ENCODE measurements at places on chromosomes 3 and 15.

GRCh38 chr3:12428126-12428525 is 56.2 kb upstream of the TSEN2 start:
- DNase-seq, result no peak

DNA sequence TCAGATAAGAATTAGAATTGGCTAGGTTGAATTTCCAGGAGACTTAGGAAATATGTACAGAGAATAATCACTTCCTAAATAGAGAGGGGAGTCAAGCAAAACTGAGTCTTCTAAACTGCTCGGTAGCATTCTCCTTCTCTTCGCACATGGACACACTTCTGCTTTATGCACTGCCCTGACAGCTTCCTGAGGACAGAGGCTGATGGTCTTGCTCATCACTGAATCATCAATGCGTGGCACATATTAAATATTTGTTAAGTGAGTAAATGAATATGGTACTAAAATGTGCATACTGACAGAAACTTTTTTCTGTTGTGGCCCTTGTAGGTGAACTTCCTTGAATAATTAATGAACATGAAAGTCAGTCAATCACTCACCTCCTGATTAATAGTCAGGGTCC is 315.5 kb downstream of the FHIT start:
- no peak for DNase-seq

GRCh38 chr3:171311784-171312183 is 148.4 kb downstream of the TNIK start:
- DNase-seq, result no peak

DNA sequence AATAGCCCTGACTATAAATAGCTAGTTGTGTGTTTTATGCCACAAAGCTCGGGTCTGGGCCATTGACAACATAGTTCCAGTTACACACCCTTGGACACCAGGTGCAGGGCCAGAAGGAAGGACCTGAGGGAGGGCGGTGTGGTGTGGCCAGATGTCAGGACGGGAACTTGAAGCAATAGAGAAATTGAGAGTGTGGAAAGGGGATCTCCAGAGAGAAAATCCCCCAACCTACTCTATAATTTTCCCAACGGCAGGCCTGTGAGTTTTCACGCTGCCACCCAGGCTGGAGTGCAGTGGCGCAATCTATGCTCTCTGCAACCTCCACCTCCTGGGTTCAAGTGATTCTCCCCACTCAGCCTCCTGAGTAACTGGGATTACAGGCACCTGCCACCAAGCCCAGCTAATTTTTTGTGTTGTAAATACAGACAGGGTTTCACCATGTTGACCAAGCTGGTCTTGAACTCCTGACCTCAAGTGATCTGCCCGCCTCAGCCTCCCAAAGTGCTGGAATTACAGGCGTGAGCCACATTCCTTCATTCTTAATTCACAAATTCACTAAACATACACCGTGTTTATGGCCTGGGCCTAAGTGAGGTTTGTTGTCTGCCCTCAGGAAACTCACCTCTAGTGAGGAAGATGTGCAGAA is 70.8 kb upstream of the KLF13 start:
- no peak for DNase-seq

DNA sequence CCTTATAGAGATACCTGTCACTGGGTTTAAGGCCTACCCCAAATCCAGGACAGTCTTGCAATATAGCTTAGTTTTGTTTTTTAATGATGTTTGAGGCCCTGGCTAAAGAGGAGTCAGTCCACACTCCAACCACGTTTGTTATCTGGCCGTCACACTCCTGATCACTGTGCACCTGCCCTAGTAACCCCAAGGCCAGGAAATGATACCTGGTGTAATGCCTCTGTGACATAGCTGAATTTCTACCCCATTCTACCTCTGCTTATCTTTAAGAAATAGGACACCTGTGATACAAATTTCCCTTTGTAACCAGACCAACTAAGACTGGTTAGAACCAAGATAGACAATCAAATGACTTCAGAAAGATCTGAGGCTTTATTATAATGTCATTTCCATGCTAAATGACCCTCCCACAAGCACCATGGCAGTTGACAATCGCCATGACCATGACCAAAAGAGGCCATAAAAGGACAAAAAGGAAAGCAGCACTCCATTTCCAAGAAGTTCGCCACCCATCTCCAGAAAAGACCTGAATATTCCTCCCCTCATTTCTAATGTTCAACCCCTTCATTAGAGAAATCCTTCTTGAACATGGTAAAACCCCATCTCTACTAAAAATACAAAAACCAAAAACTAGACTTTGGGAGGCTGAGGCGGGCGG is 4.8 kb upstream of the RTP3 start:
- no peak for DNase-seq

DNA sequence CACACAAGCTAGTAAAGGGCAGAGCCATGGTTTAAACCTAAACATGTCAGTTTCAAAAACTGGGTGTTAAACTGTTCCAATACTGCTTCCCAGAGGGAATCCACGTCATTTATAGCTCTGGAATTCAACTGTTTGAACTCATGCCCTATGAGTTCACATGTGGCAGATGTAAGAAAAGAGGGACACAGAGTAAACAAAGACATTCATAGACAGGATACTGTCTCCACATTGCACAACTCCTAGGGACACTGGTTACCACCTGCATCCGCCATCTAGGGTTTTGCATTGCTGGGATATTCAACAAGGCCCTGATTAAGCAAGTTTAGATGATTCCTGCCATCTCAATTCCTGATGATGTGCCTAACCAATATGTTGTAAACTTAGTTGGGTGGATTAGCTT is 134.1 kb upstream of the COL8A1 start:
- no peak for DNase-seq

DNA sequence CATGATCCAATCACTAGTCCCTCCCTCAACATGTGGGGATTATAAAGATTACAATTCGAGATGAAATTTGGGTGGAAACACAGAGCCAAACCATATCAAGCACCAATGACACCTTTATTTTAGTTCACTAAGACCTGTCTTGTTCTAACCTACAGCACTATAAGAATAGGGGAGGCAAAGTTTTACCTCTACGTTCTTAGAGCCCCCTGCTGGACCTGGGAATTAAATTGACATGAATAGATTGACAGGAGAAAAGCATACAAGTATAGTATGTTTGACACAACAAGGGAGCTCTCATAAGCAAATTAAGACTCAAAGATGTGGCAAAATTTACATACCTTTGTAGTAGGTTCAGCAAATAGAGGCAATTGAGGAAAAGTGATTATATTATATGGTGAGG is 974.4 kb upstream of the ALCAM start:
- no peak for DNase-seq

GRCh38 chr15:37078566-37078965 is 21.8 kb downstream of the MEIS2 start:
- DNase-seq, result no peak

DNA sequence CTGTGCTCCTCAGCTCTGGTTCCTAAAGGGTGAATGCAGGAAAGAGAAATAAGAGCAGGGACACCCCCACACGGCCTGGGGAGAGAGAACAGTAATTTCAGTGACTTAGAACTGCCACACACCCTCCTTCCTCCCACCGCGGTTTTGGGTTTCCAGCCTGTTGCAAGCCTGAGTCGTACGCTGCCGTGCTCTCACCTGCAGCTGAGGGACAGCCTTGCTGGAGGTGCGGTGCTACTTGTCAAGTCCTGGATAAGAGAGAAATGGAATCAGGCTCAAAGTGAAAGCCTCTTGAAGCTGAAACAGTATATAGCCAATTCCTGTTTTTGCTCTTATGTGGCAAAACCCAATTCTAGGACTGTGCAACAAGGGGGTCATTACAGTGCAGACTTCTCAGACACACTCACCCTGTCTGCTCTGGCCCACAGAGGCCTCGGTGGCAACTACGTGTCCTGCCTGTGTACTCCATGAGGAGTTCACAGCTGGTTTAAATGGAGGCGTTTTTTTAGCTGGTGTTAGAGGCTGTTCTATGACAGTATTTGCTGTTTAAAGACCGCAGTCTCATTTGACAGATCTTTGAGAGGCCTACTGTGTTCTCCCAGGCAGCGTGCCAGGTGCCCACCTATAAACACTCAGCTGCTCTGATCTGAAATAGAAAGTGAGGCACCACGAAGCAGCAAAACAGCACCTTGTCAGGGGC is 42.9 kb downstream of the TBC1D2B start:
- DNase-seq, result peak; percentile 55

DNA sequence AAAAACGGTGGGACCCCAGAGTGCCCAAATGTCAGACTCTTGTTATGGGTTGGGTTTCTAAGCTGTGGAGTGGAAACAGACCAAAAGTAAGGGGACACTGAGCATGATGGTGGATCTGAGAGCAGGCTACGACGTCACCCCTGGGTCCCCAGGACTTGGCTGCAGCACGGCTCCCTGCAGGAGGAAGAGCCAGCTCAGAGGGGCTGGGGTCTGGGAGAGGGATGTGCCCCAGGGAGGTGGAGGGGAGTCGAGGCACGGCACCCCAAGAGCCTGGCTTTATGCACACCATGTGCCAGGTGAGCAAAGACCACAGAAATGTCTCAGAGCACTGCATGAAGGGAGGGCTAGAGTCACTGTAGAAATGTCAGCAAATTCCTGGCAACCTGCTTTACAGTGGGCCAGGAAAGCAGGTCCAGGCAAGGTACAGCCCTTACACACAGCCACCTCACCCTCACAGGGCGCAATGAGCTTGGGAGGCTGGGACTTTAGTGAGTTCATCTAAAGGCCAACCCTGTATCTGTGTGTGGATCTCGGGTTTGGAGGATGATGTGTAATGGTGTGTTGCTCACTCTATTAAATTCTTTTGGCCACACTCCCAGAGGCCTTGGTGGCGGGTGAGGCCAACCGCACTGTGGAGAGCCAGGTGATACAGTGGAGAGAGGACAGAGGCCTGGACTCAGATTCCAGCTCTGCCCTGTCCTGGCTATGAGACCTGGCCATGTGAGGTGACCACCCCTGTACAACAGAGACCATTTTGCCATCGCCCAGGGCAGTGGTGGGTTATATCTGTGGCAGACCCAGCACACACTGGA is 14.1 kb downstream of the CTSH start:
- DNase-seq, result no peak

GRCh38 chr15:65819563-65819960 is 27.5 kb upstream of the DENND4A start:
- DNase-seq, result no peak

DNA sequence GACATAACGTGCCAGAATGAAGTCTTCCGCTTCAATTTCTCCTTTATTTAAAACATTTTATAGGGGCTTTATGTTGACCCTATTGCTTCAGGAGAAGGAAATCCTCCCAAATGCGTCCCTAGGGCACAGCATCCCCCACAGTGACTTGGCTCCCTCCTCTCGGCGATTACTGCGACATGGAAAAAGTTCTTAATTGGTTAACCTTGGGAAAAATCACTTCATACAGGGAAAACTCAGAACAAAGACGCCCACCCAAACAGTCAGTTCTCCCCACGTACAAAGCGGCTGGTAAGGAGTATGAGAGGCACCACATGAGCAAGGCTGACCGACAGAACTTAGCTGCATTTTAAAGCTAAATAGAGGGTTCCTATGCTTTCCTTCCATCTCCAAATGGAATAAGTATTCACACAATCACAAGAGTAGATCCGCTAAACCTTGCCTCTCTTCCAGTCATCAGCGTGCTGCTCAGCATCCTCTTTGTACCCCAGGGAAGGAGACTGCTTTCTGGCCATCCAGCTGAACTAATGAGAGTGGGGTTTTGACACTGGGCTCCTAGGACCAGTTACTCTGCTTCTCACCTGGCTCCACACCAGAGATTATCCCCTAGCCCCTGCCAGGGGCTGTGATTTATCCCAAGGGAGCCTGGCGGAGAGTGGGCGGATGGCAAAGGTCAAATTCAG is 415.3 kb upstream of the WNT5A start:
- no peak for DNase-seq

GRCh38 chr3:152301745-152302181 is 33.0 kb downstream of the MBNL1 start:
- no peak for DNase-seq

GRCh38 chr3:175479175-175479574 is 620.0 kb downstream of the NAALADL2 start:
- no peak for DNase-seq

DNA sequence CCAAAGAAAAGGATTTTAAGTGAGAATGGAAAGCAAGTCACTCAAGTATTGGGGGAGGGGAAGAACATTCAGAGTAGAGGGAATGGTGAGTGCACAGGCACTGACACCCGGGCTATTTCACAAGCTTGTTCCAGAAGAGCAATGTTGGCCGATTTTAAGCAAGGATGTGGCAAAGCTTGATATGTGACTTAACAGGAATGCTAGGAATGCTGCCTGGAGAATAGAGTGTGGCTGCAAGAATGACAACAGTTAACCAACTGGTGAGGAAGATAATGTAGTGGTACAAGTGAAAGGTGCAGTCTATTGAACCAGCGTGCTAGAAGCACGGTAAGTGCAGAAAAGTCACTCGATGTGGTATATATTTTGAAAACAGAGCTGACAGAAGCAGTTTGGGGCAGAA is 6.2 kb upstream of the CCDC80 start:
- no peak for DNase-seq

- no peak for DNase-seq
These were observed 34.9 kb downstream of the MAGEF1 start for GRCh38 chr3:184676927-184677326.

DNA sequence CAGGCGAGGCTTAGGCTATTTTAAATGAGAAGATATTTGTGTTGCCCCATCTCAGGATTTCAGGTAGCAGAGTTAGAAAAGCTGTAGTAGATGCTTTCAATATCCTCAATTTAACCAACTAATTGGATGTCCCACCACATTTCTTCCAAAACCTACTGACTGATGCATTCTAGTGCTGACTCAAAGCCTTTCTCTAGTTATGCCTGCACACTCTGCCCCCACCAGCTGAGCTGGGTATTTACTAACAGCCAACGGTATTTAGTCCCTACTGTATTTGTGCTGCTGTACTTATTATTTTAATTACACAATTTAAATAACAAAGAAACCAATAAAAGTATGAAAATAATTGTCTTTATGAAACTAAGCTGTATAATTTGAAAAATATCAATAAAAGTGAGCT is 139.5 kb downstream of the OSBPL10 start:
- no peak for DNase-seq

DNA sequence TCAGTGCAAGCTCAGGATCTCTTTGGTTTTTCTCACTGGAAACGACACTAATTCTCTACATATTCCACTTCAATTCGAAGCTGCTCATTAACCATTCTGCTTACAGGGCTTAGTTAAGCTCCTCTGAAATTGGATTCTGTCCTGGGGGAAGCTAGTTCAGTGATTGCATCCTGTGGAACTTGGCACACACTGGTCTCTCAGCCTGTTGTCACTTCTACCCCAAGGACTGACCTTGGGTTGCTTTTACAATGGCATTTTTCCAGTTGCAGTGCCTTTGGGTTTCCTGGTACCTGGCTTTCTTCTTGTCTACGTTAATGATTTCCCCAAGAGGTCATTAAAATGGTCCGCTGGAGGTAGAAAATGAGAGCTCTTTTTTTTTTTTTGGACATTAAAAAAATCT is 33.3 kb upstream of the GABRB3 start:
- no peak for DNase-seq

GRCh38 chr3:99708207-99708745 is 69.9 kb downstream of the COL8A1 start:
- no peak for DNase-seq

Data from activated T-helper 1 cell treated with anti-CD3 and anti-CD28 coated beads, Interleukin-2, amount 50 U/mL, for 16 hours (primary cell).